ENCODE measurements at places on chromosomes 11 and 22. TPM values are rescaled to one million over a fixed set of nuclear protein-coding genes. Genes with fewer than 3 reads are reported as not detected.

The ZNF215 gene
- 4.5 TPM for polyA plus RNA-seq

The KCNK4 gene
- polyA plus RNA-seq, result 0.09 TPM

The LRRN4CL gene
- 1.3 TPM for polyA plus RNA-seq

The GGTLC3 gene
- 0.30 TPM for polyA plus RNA-seq

The CNTN5 gene
- 19.3 TPM for polyA plus RNA-seq

The MAP6 gene
- polyA plus RNA-seq, result 11.6 TPM

The C2CD2L gene
- polyA plus RNA-seq, result 11.7 TPM

The VPREB1 gene
- not detected for polyA plus RNA-seq

The KRTAP5-2 gene
- polyA plus RNA-seq, result 0.13 TPM

The CRYBA4 gene
- not detected for polyA plus RNA-seq

The B3GAT1 gene
- 4.2 TPM for polyA plus RNA-seq

The GAB4 gene
- not detected for polyA plus RNA-seq

The C11orf52 gene
- 13.7 TPM for polyA plus RNA-seq

The IFITM10 gene
- 0.46 TPM for polyA plus RNA-seq

The SEPTIN3 gene
- polyA plus RNA-seq, result 6.1 TPM

The GGTLC2 gene
- polyA plus RNA-seq, result 0.46 TPM

The IL18BP gene
- polyA plus RNA-seq, result 5.1 TPM

The OR6A2 gene
- polyA plus RNA-seq, result 0.03 TPM

Data from left renal cortex interstitium (tissue), 4 donors.